ENCODE measurements at places on chromosomes 5 and 9.

GRCh38 chr9:28720746-28721145 is 1147.5 kb upstream of the C9orf72 start:
- no peak for DNase-seq

DNA sequence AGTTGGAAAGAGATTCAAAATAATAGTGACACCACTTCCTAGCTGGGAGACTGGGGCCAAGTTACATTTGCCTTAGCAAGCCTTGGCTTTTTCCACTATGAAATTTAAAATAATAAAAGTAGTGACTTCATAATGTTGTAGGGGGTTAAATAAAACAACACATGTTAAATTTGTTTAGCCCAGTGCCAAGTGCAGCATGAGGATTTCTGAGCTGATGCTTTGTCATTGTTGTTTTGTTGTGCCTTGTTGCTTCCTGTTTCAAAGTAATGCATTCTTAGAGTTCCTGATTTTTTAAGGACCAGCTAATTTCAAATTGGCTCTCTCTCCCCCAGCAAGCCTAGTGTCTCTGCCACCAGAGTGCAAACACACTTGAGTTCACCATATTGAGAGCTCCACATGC is 270.7 kb upstream of the PAPPA start:
- no peak for DNase-seq

- DNase-seq = no peak
Measured at GRCh38 chr5:77200663-77201062, 9.8 kb upstream of the PDE8B start.

- no peak for DNase-seq
Measured at GRCh38 chr5:173281910-173282309, 46.3 kb downstream of the STC2 start.

GRCh38 chr9:81801190-81801589 is 111.8 kb upstream of the TLE1 start:
- no peak for DNase-seq

DNA sequence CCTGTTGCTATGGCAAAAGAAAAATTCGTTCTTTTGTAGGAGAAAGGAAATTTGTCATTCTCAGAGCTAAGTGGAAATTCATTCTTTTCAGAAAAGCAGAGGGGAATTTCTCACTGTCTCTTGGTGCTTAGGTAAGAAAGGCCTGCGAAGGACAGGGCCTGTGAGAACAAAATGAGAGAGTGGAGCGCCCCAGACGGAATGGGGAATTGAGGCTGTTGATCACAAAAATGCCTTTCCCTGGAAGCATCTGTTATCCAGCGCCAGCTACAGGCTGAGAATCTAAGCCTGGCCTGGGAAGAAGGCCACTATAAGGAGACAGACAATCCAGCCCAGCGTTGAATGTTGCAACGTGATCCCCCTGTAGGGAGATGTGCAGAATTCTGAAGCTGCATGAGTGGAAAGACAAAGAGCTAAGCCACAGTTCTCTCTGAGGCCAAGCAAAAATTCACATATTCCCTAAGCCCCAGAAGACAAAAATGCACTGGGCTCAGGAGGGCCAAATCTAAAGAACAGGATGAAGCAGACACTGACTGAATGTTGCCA is 44.8 kb upstream of the CLK4 start:
- DNase-seq = no peak

- DNase-seq = no peak
Measured at GRCh38 chr9:93413530-93413929, 38.0 kb upstream of the FAM120A start.

DNA sequence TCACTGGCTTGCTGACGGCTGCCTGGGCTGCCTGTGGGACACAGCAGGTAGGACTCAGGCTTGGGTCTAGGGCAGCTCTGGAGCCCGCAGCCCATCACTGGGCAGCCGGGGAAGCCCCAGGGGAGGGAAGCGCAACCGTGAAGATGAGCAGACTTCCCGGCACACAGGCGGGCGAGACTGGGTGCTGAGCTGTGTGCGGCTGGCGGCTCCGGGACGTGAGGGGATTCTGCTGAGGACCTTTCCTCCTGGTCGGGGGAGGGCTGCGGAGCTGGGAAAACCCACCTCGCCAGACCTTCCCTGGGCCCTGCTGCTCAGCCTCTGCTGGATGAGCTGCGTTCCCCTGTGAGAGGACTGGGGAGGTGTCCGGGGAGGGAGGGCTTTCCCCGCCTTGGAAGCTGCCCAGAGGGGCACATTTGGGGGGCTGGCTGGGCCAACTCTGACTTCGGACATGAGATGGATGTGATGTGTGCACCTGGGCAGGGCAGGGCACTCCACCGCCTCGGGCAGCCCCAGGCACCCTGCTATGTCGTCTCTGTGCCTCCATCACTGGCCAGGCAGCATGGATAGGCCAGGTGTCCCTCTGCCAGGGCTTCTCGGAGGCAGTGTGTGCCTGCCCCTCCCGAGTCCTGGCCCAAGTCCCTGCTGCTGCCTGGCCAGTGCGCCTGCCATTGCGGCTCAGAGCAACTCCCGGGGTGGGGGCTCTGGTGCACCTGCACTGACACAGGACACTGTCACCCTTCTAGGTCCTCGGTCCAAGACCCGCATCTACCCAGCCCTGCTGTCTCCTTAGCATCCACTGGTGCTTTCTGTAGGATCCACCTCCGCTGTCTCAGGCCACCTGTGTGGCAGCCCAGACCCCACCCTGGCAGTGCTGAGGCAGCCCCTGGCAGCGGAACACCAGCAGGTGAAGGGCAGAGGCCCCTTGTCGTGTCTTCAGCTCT is 66.4 kb downstream of the COL5A1 start:
- no peak for DNase-seq

DNA sequence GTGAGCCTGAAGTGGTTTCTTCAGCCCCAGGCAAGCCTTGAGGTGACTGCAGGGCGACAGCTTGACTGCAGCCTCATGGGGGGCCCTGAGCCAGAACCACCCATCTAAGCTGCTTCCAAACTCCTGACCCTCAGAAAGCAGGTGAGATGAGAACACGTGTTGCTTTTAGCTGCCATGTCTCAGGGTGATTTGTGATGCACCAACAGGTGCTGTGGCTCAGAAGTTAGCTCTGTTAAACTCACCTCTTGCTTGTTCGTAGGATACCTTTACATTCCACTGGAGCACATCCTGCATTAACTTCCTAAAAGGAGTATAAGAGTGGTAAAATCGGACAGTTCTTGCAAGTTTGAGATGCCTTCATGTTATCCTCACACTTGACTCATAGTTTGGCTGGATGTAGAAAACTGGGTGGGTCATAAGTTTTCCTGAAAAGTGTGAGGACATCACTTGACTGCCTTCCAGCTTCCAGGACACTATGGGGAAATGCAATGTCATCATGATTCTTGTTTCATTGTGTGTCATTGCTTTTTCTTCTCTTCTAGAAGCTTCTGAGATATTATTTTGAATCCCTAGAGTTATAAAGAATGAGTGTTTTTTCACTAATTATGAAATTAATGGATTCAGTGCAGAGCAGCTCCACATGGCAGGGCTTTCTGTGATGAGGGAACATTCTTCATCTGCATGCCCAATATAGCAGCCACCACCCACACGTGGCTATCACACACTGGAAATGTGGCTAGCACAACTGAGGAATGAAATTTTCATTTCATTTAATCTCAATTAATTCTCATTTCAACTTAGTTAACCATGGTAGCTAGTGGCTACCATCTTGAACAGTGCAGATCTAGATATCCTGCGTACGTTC is 92.3 kb downstream of the HSD17B3 start:
- no peak for DNase-seq

- DNase-seq = peak; percentile 24
Measured at GRCh38 chr9:19379697-19380046, 364 bp downstream of the RPS6 start.

DNA sequence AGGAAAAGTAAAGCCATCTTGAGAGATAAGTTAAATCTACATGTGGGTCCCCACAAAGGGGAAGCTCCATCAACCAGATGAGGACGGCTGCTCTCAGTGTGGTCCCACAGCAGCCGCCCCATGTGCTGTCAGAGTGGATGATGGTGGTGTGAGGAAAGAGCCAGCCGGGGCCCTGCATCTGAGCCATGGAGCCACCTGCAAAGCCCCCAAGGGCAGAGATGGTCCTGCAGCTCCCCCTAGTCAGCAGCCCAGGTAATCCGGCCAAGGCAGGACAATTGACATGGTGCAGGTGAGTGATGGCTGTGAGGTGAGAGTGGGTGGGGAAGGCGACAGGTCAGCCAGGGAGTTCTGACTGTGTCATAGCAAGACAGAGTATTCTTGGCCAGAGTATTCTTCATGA is 458.8 kb downstream of the ICE1 start:
- DNase-seq = no peak

DNA sequence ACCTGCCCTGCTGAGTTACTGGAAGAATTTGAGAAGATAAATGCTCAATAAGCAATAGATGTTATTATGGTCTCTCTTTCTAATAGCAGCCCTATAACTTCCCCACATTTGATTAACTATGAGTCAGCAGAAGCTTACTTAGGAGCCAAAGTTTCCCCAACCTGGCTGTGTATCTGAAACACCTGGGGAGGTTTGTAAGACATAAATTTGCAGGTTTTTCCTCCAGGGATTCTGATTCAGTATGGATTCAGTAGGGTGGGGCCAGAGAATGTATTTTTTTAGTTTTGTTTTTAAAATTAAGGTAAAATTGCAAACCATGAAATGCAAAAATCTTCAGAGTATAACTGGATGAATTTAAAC is 44.9 kb upstream of the GNPDA1 start:
- no peak for DNase-seq

DNA sequence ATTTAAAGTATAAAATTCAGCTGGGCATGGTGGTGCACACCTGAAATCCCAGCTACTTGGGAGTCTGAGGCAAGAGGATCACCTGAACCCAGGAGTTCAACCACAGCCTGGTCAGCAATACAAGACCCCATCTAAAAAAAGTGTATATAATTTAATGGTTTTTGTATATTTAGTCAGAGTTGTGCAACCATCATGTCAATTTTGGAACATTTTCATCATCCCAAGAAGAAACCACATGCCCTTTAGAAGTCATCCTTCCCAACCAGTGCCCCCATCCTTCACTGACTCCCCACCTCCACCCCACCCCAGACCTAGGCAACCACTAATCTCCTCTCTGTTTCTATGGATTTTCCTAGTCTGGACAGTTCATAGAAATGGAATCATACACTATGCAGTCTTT is 18.8 kb upstream of the TEK start:
- DNase-seq = no peak
